A673 (cell line): ENCODE measurements at places on chromosomes 16 and 17.
A peak's percentile ranks its signal among the peaks of the same experiment; 100 is the strongest.

GRCh38 chr17:6070430-6070912 lies 292 bp downstream of the WSCD1 start:
- no peak for DNase-seq

DNA sequence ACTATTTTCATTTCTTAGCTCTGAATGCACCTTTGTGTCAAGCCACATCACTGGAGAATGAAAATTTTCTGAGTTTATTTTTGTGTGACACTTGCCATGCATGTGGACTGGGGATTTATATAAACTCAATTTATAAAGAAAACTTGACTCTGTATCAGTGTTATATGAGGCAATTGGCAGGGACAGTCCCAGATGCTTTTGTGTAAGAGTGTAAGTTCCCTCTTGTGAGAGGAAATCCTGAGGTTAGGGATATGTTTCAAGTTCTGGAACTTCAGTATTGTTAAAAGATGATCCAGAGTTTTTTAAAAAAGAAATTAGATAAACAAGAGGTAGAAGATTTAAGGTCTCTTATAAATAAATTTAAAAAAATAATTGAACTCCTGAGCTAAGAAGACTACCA lies 10.9 kb upstream of the CCL8 start:
- DNase-seq = no peak

- no peak for DNase-seq
These were observed 9.0 kb downstream of the NOG start for GRCh38 chr17:56602292-56603130.

DNA sequence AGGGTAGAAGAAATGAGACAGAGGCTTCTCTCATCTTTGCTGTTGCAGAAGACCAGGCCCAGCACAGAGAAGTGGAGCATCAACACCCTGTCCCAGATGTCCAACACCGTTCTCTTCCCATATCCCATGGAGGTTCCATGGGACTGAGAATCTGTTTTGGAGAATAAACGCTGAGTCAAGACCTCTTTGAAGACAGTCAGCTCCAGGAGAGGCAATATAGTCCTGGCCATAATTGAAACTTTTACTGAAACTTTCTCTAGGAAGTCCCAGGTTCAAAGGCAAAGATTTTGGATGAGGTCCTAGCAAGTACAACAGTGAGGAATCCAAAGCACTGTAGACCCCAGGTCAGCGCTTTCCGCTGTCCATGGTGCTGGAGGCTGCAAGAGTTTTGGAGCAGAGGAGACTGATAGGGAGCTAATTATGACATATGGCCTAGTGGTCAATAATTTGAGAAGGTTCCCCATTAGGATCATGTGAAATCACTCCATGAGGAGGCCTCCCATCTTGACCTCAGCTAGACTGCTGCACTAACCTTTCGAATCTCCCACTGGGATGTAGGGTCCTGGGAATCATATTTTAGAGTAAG lies 36.0 kb downstream of the OSBPL7 start:
- peak; percentile 48 for DNase-seq

GRCh38 chr16:63323722-63324705 lies 1287.8 kb upstream of the CDH8 start:
- DNase-seq = peak; percentile 66

GRCh38 chr17:51085150-51085805 lies 35.4 kb downstream of the SPAG9 start:
- no peak for DNase-seq

GRCh38 chr16:12082226-12082887 lies 105.8 kb downstream of the SNX29 start:
- no peak for DNase-seq

- no peak for DNase-seq
These were observed 14.1 kb upstream of the CCDC154 start for GRCh38 chr16:1458336-1458976.

- no peak for DNase-seq
These were observed 58.7 kb upstream of the ADORA2B start for GRCh38 chr17:15886221-15886620.

DNA sequence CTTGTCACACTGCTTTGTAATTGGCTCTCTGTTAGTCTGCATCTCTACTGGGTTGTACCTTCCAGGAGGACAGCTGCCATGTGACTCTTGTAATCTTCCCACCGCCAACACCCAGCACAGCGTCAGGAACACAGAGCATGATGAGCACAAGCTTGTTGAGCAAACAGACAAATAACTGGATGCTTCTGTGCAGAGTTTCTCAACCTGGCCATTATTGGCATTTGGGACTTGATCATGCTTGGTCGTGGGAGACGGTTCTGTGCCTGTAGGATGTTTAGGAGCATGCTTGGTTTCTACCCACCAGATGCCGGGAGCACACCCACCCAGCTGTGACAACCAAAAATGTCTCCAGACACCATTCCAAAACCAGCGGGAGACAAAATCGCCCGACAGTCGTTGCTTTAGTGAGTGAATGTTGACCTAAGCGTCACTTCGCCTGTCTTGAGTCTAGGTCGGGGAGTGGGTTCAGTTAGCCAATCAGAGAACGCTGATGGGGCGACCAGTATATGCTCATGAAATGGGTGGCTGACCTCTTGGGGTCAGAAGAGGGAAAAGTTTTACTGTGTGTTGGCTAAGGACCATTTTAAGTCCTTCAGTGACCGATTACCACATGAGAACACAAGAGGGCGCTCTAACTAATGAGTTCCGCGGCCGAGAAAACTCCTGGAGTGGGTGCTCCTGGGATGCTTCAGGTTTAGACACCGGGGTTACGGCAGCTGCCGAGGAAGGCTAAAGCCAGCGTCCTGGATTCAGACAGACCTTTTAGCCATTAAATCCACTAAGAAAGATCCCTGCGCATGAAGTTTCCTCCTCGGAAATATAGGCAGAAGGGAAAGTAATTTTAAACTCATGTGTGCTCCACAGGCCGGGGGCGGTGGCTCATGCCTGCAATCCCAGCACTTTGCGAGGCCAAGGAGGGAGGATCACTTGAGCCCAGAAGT lies 57.8 kb upstream of the TEX2 start:
- DNase-seq = peak; percentile 85

DNA sequence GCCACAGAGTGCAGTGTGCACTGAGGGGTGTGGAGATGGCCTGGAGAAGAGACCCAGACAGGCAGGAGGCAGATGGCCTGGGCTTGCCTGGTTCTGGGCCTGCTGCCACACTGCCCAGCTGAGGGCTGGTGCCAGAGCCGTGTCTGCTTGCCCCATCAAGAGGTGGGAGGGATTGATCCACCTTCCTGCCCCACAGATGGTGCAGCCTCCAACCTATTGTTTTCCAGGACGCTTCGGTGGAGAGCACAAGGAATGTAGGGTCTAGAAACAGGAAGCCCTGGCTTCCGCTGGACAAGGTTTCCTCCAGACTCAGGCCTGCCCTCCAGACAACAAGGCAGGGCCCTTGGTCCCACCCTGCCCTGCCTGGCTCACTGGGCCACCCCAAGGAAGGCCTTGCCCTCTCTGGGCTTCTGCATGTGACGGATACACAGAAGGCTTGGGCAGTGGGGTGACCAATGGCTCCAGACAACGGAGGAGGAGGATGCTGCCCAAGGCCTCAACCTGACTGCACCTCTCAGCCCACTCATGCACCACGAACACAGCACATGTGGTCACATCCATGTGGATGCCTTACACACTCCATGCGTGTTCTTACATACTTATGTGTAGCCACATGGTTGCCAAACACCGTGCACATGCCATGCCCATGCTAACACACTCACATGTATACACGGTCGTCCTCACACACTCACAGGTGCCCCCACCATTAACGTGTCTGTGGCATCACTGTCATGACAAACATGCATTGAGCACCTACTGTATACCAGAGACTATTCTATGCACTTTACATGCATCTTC lies 6.5 kb upstream of the CDH5 start:
- no peak for DNase-seq

GRCh38 chr16:11234884-11235702 lies 20.9 kb downstream of the SOCS1 start:
- DNase-seq = no peak

DNA sequence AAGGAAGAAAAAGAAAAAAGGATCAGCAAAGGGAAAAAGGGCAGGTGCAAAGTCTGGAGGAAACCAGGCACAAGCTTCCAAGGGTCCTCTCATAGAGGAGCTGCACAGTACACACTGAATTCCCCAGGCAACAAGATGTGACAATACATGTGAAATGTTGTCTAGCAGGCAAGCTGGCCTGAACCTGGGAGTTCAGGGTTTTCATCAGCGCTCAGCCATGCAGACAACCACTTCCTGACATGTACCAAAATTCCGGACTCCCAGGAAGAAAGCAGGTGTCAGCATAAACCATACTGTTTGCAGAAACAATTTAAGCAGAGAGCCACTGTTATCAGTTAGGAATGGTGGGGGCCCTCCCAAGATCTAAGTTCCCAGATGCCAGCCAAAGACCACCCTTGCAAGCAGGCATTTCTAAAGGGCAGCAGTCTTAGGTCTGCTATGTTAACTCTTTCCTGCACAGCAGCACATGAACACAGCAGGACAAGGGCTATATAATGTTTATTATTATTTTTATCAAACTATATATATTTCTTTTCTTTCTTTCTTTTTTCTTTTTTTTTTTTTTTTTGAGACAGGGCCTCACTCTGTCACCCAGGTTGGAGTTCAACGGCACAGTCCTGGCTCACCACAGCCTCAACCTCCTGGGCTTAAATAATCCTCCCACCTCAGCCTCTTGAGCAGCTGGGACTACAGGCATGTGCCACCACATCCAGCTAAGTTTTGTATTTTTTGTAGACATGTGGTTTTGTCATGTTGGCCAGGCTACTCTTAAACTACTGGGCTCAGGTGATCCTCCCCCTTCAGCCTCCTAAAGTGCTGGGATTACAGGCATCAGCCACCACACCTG lies 10.1 kb downstream of the TK2 start:
- no peak for DNase-seq

- DNase-seq = no peak
These were observed 162.5 kb downstream of the MAF start for GRCh38 chr16:79437764-79438751.

DNA sequence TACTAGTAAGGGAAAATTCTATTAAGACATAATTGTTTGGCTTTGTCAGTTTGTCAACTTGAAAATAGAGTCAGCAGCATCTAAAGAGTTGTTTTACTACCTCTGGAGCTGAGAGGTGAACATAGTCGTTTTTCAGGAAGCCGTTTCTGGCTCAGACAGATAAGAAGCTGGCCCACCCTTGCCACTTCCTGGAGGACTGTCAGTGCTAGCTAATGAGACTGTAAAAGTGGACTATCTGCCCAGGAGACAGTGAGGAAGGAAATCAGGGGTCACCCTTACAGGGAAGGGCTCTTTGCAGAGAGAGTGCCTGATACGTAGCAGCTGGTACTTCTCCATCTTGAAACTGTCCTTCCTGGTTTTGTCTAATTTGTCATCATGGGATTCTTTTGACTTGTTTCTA lies 328.7 kb downstream of the WWOX start:
- no peak for DNase-seq

GRCh38 chr17:12877953-12878669 lies 88.8 kb downstream of the ARHGAP44 start:
- DNase-seq = no peak

- DNase-seq = no peak
These were observed 39.0 kb downstream of the PRKCA start for GRCh38 chr17:66341462-66341861.

DNA sequence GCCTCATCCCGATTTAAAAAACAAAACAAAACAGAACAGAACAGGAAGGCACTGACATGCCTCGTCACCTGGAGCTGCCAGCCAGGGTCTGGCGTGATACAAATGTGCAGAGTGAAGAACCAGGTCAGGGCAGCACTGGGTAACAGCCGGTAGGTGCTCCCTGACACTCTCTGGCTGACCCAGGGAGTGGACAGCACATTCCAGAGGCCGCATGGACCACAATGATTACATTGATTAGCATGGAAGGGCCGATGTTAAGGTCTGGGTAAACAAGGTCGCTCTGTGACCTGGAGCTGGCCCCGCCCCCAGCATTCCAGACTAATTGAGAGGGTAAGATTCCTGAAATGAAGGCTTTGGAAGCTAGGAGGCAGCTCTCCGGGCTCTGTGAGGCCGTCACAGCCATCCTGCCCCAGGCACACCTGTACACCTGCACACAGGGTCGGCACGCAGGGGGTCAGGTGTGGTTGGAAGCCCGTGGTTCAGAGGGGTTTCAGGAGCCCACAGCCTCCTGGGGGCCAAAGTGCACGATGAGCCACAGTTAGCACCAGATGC lies 21.4 kb downstream of the PIEZO1 start:
- no peak for DNase-seq

DNA sequence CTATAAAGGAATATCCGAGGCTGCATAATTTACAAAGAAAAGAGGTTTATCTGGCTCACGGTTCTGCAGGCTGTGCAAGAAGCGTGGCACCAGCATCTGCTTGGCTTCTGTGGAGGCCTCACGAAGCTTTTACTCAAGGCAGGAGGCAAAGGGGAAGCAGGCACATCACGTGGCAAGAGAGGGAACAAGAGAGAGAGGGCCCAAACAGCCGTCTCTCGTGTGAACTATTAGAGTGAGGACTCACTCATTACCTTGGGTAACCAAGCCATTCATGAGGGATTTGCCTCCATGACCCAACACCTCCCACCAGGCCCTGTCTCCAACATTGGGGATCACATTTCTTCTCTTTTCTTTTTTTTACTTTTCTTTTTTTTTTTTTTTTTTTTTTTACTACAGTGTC lies 7.5 kb upstream of the ALKBH5 start:
- DNase-seq = no peak

GRCh38 chr17:61878984-61879612 lies 15.8 kb upstream of the BRIP1 start:
- no peak for DNase-seq
